Right ventricle myocardium superior (tissue), 1 donor: ENCODE measurements at places on chromosomes 2 and 18.

DNA sequence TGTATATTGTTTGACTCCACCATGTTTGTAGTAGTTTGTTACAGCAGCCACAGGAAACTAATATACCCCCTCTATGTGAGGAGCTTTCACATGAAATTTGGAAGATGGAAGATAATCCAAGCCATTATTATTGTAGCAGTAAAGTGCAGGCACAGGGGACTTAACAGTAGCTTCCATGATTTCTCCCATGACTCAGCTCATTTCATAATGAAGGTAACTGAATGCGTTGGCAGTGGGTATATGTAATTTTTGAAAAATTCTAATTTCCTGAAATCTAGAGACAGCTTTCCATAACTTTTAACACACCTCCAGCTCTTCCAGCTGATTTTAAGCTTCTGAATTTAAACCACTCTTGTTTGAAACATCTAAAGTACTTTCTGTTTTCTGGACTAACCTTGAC lies 181.2 kb downstream of the NR4A2 start:
- no peak for DNase-seq

GRCh38 chr2:230903231-230904150 lies 21.6 kb downstream of the GPR55 start:
- DNase-seq: no peak

DNA sequence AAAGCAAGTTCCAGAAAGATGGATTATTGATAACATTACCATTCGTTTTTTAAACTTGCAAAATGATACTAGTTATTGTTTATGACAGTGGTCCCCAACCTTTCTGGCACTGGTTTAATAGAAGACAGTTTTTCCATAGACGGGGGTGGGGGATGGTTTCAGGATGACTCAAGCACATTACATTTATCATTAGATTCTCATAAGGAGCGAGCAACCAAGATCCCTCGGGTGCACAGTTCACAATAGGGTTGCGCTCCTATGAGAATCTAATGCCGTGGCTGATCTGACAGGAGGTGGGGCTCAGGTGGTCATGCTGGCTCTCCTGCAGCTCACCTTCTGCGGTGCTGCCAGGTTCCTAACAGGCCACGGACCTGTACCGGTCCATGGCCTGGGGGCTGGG lies 86.2 kb downstream of the BCL2 start:
- no peak for DNase-seq

GRCh38 chr2:128791985-128792320 lies 473.3 kb upstream of the HS6ST1 start:
- no peak for DNase-seq

- no peak for DNase-seq
Measured at GRCh38 chr2:69171116-69171896, 158.3 kb downstream of the ANTXR1 start.

- no peak for DNase-seq
Measured at GRCh38 chr2:22274661-22275060, 1110.3 kb upstream of the KLHL29 start.

- DNase-seq: no peak
Measured at GRCh38 chr2:7722212-7722910, 805.1 kb downstream of the RNF144A start.

DNA sequence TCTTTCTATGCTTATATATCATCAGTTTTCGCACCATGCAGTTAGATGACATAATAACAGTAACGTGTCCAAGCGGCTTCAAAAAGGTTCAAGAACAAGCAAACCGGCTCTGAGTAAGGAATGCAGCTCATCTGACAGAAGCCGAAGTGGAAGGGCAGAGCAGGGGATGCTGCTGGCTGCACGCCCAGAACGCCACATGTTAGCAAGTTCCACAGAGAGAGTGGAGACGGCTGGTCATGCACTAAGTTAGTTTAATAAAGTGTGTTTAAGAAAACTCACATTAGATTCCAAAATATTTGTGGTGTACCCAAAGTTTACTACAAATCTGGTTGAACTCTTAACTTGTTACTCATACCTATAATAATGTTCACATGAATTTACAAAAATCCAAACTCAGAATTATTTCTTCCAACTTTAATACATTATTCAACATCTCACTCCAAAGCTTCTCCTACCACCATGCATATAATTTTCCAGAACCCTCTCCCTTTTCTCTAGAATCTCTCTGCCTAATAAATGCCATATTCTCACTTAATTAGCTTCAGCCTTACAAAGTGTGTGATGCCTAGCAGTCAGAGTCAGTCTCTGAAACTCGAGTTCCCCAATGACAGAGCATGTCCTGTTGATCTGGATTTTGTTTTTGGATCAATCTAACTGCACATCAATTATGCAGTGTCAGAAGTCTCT lies 170.0 kb downstream of the DNAH7 start:
- DNase-seq: peak; percentile 83

GRCh38 chr2:179917272-179917671 lies 55.9 kb upstream of the ZNF385B start:
- DNase-seq: no peak

- DNase-seq: no peak
Measured at GRCh38 chr2:200345975-200346374, 39.5 kb downstream of the SPATS2L start.

DNA sequence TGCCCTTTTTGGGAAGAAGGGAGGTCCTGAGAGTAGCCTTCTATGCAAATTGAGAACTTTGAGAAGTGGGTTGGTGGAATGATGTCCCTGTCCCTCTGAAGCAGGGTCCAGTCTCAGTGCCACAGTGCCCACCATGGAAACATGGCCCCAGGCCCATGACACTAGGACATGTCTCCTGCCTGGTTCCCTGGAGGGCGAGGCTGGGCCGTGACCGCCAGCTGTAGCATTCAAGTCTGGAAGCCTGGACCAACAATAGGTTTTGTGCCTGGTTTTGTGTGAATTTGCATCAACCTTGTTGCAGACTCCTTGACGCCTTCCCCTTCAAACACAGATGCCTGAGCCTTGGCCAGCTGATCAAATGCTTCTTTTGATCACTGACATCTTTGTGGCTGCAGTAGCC lies 27.5 kb downstream of the ARID5A start:
- DNase-seq: no peak

GRCh38 chr2:83650898-83651297 lies 808.2 kb downstream of the SUCLG1 start:
- no peak for DNase-seq

GRCh38 chr2:39657287-39657937 lies 8.3 kb upstream of the TMEM178A start:
- DNase-seq: no peak

- DNase-seq: no peak
Measured at GRCh38 chr18:49591271-49591670, 29.4 kb downstream of the LIPG start.

DNA sequence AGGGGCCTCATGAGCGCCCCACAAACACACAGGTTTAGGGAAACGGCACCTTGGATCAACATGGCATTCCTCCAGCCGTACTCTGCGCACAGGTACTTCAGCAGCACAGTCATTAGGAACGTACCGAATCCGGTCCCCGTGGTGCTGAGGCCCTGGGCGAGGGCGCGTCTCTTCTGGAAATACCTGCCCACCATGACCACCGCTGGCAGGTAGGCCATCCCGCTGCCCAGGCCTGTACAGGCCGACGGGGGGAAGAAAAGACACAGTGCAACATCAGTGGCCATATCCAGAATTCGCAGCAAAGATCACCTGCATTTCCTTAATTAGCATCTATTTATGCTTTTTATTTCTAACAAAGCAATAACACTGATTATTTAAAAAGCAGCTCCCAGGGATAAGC lies 22.2 kb downstream of the SLC16A14 start:
- no peak for DNase-seq

DNA sequence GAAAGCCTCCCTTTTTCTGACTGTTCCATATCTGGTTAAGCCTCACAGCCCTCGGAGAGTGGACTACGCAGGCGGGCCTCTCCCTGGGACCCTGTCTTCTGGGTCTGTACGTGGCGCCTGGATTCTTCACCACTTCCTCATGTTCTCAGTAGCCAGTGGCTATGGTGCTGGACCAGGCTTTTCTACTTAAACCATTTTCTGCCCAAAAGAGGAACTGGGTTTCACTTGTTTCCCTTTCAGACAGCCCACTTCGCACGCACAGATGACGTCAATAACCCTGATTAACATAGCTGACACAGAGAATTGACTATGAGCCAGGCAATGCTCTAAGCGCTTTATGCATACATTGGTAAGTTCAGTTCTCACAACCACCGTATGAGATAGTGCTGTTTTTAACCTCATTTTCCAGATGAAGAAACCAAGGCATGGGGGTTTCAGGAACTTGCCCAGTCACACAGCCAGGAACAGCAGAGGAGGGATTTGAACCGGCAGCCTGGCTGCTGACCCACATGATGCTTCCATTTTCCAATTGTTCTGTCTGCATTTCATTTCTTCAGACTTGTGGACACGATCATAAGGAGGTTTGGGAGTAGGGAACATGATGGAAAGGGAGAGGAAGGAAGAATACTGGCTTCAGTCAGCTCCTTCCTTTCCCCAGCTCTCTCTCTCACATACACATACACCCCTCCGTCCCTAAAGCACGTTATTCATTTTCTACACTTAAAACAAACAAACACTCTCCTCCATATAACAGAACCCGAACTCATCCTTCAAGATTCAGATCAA lies 41.7 kb downstream of the MYOM1 start:
- DNase-seq: peak; percentile 62

DNA sequence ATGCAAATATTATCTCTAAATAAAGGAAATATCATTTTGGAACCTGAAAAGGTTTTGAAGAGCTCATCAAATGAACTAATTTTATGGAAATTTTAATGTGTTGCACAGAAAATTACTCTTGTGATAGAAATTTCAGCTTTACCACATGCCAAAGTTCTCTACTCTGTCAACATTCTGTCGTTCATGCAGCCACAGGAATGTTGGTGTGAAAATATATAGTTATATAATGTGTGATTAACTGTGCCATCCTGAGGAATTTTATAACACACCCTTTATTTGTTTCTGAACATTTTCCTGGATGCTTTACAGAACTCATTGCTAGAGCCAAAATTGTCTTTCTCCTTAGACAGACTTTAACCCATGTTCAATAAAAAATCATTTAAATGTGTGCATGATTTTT lies 202.5 kb upstream of the SLC8A1 start:
- no peak for DNase-seq

- DNase-seq: no peak
Measured at GRCh38 chr2:64586883-64587481, 62.9 kb downstream of the AFTPH start.

GRCh38 chr18:45562567-45563479 lies 52.5 kb upstream of the SLC14A2 start:
- peak; percentile 76 for DNase-seq

DNA sequence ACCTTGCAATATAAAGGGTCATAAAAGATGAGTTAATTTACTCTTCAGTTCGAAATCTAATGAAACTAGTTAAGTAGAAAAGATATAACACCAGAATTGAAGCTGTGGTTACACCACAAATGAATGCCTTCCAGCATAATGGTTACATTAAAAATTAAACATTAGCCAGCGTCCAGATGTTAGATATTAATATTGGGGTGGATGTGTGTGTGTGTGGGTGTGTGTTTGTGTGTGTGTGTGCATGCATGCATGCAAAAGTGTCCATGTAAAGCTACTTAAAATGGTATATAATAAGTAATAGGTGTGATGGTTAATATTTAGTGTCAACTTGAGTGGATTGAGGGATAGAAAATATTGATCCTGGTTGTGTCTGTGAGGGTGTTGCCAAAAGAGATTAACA lies 170.4 kb upstream of the FN1 start:
- no peak for DNase-seq

GRCh38 chr2:70995426-70995729 lies 705 bp upstream of the TEX261 start:
- no peak for DNase-seq
